Activated T-cell treated with anti-CD3 and anti-CD28 coated beads for 4 hours (primary cell): ENCODE measurements at places on chromosomes 4 and X.

- no peak for DNase-seq
Measured at GRCh38 chr4:176864238-176864637, 71.5 kb upstream of the VEGFC start.

GRCh38 chrX:55041514-55041913, 10.7 kb upstream of the ALAS2 start:
- DNase-seq = no peak

GRCh38 chrX:118211891-118212816, 95.5 kb upstream of the KLHL13 start:
- DNase-seq = no peak

- DNase-seq = no peak
Measured at GRCh38 chrX:119648421-119648775, 42.2 kb upstream of the NKRF start.

DNA sequence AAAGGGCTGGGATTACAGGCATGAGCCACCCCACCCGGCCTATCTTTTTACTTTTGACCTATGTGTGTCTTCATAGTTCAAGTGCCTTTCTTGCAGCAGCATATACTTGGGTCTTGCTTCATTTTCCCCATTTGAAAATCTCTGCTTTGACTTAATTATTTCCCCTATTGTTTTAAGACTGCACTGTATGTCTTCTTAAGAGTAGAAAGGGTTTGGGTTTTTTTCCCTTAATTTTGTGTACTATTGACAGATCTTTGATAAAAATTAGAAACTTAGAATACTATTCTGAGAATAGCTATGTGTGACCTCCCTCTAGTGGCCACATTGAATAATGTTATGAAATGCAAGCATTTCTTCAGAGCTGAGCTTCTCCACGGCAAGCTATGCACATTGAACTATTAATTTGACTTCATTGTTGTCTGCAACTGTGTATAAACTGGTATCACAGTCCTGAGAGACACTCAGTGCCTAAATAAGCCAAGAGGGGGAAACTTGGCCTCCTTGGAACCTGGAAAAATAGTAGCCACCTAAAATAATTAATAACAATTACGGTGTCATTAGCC, 8.7 kb upstream of the SLC25A4 start:
- no peak for DNase-seq

GRCh38 chr4:33924811-33925210, 2319.5 kb downstream of the ARAP2 start:
- DNase-seq = no peak

DNA sequence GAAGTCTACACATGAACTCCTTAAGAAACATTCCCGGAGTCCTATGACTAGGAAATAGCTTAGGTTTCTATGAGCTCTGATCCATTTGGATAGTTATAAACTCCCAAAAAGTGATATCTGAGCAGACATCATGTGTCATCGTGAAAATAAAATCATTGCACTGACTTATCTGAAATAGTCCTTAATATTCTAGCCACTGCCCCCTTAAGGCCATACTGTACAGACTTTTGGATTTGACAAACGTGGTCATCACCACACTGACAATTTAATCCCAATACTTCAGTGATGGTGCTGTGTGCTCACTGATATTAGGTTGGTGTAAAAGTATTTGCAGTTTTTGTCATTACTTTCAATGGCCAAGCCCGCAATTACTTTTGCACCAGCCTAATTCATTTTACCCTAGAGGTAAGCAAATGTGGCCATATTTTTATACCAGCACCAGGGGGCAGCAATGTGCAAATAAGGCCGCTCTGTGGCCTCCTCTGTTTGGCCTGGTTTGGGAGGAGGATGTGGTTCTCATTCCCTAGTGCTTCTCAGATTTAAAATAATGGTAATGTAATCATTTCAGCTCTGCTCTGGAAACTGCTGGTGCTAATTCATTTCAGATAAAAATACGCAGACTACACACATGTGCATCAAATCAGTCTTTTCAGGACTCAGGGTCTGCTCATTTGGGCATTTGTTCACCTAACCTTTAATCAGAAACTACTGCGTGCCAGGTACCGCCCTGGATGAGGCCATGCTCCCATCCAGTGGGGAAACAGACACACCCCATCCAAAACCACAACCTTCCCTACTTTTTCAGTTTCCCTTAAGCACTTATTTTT, 196.4 kb upstream of the C1QTNF7 start:
- DNase-seq = peak; percentile 65

DNA sequence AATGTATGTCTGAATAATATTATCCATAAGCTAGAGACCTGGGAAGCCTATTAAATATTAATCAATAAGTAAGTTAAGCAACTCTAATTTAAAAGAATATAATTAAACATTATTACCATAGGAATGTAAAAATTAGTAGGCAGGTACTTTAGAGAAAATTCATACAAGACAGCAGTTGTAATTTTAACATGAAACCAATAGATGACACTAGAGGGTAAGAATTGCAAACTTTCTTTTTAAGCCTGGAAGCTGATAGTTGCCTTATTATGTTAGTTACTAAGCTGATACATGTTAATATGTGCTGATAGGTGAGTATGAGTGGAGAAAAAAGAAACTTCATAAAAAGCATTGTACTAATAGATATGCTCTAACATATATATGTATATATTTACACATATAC, 1157.4 kb downstream of the FAM133A start:
- DNase-seq = no peak

- no peak for DNase-seq
Measured at GRCh38 chr4:3441501-3442459, at the start of gene HGFAC. Gene HGFAC, plus strand, starts transcription at chr4:3441968. Its CDS starts 34 bp downstream, at chr4:3442002.

DNA sequence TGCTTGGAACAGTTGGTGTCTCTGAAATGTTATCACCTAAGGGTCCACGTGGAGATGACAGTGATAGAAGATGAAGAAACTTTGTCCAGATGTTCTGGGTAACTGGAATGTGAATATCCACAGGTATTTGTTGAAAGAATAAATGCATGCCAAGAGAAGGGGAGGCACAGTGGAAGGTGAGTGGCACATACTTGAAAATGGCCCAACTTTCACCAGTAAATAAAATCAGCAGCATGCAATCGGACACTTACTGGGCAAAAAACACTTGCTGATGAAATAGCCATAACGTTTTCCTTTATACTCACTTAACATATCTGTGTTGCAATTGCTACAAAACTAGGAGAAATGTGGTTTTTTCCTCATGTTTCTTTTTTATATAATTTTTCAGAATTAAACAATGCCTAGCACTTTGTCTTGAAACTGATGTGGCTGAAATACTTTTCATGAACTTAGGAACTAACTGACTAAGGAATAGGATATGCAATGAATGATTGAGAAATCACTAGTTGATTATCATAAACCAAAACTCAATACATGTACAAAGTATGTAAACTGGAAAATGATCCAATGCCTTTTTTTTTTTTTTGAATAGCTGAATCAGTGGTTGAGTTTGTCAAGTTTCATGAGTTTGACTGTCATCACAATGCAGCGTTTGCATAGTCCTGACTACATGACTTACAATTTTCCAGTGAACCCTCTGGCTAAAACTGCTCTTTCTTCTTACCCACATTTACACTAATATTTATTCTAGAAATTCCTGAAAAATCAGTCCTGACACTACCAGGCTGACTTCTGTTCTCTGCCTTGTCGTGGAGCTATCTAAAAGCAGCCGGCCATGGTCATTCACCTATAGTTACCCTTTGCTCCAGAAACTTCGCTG, 127.4 kb downstream of the CPE start:
- DNase-seq = no peak

DNA sequence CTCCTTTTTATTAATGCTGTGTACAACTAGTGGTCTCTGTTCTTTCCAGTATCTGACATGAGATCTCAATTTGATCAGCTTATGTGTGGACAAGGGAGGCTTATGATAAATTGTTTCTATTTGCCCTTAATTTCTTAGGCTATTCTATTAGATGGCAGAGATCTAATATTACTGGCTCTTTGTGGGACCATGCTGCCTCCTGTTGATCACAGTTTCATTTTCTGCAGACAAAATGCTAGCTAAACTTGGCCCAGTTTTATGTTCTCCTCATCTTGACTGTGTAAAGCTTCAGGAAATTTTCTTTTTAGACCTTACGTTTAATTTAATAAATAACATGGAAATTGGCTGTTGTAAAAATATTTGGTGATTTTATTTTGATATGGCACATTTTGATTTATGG, 627.1 kb upstream of the AADAT start:
- no peak for DNase-seq

- DNase-seq = no peak
Measured at GRCh38 chr4:2931512-2932301, 31.5 kb downstream of the NOP14 start.

DNA sequence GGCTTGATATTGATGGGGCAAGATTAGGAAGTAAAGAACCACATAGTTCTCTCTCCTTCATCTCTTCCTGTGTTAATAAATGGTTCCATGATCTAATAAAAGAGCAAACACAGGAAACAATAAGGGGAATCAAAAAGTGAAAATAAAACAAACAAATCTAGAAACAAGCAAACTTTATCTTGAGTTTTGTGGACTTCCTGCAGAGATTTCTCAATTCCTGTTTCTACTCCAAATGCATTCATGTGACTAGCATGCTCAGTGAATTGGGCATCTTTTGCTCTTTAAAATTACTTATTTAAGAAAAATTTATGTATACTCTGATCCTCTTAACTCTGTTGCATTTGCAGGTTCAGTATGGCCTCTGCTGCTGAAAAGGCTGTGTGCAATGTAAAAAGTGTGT, 682.0 kb downstream of the KCTD8 start:
- no peak for DNase-seq

DNA sequence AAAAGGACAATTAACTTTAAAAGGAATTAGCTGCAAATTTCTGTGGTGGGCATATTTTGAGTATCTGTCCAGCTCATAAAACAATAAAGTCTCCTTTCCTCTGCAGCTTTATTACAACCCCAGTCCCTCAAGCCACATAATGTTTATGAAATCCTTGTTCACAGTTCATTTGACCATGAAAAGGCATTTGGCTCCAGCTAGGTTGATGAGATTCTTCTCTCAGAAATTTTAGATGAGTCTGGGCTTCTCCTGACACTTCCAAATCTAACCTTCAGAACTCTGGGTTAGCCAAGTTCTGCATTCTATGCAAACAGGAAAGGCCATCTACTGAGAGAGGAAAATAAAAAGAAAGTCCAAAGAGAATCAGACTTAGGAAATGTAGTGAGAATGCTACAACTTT, 156.8 kb downstream of the GRXCR1 start:
- no peak for DNase-seq

- DNase-seq = no peak
Measured at GRCh38 chr4:120633810-120634209, 288.7 kb downstream of the PRDM5 start.

GRCh38 chrX:137548261-137548660, 17.7 kb upstream of the ZIC3 start:
- no peak for DNase-seq

- no peak for DNase-seq
Measured at GRCh38 chrX:154358011-154358410, 16.4 kb downstream of the FLNA start.

DNA sequence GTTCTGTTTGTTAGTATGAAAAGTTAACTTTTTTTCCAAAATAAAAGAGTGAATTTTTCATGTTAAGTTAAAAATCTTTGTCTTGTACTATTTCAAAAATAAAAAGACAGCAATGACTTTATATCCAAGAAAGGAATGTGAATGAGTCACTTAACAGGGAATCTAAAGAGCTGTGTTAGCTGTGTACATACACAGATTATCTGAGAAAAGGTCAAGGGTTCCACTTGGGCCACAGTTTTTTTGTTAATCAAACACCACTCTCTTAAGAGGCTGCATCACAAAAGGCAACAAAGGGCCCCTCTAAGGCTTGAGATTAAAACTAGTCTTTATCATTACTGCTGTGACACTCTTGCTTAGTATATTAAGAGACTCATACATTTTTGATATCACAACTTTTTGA, 82.1 kb downstream of the FIP1L1 start:
- no peak for DNase-seq

- no peak for DNase-seq
Measured at GRCh38 chr4:157221895-157222770, 1.6 kb downstream of the GRIA2 start.

GRCh38 chr4:187480146-187481145, 515.1 kb upstream of the ZFP42 start:
- no peak for DNase-seq

DNA sequence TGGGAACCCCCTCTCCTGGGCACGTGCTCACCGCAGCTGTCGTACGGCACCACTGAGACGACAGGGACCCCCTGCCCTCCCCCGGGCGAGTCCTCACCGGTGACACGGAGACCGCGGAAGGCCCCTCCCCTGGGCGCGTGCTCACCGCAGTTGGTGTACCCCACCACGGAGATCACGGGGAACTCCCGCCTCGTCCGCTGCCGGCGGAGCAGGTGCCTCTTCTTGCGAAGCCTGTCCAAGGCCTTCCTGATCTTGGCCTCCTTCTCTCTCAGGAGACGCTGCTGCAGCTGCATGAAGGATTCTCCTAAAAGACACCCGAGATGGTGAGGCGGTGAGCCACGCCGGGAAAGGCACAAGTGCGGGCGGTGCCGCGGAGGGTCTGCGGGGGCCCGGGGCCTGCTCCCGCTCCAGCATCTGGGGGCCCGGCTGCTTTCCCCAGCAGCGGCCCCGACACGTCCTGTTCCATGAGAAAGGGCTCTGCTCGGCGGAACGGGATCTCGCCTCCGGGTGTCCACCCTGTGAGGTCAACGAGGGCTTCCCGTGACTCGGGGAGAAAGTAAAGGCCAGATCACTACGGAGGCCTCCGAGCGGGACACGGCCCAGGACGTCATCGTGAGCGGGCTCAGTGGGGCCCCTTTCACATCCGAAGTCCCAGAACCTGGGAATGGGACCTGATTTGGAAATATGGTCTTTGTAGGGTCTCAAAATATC, 5.8 kb downstream of the GTPBP6 start:
- DNase-seq = no peak

GRCh38 chr4:149343614-149344013, 472.0 kb downstream of the IQCM start:
- DNase-seq = no peak

- no peak for DNase-seq
Measured at GRCh38 chrX:68912113-68912512, 83.3 kb downstream of the EFNB1 start.

DNA sequence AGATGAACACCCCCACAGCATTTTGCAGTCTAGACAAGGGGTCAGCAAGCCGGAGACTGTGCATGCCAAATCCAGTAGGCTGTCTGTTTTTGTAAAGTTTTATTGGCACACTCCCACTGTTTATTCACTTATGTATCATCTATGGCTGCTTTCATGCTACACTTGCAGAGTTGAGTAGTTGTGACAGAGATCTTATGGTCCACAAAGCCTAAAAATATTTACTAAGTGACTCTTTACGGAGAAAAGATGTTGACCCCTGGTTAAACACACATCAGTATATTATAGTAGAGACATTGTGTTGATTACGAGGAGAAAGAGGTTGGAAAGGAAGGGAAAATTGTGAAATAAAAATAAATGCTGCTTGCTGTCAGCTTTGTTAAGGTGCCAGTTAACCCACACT, 2.2 kb upstream of the LHFPL1 start:
- DNase-seq = no peak

- DNase-seq = no peak
Measured at GRCh38 chr4:95300304-95300703, 248.5 kb downstream of the UNC5C start.
